NCI-H2029 treated with DMSO at 0.1 percent for 48 hours (cell line): ENCODE measurements at places on chromosomes 4 and X.
A peak's percentile ranks its signal among the peaks of the same experiment; 100 is the strongest.

DNA sequence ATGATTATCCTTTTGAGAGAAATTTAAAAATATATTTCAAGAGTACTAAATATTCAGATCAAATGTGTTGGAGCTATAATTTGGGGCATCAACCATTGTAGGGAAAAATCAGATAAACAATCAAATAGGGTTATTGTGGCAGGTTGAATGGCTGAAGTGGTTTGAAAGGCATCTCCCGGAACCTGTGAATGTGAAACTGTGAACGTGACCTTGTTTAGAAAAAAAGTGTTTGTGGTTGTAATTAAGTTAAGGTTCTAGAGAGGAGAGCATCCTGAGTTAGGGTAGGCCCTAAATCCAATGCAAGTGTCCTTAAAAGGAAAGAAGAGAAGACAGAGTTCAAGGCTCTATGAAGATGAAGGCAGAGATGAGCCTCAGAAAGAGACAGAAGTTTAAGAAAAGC is 37.4 kb downstream of the ADGRA3 start:
- DNase-seq, result no peak

DNA sequence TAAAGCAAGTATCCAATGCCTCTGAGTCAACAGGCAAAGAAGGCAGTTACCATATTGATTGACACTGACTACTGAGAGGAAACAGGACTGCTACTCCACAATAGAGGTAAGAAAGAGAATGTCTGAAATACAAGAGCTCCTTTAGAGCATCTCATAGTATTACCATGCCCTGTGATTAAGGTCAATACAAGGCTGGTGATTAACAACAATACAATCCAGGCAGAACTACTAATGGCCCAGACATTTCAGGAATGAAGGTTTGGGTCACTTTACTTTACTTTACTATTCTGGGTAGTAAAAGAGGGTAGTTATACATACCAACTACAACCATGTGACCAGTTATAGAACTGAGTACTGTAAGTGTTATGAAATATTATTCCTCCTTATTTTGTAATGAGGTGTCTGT is 44.5 kb downstream of the BRWD3 start:
- DNase-seq, result no peak

DNA sequence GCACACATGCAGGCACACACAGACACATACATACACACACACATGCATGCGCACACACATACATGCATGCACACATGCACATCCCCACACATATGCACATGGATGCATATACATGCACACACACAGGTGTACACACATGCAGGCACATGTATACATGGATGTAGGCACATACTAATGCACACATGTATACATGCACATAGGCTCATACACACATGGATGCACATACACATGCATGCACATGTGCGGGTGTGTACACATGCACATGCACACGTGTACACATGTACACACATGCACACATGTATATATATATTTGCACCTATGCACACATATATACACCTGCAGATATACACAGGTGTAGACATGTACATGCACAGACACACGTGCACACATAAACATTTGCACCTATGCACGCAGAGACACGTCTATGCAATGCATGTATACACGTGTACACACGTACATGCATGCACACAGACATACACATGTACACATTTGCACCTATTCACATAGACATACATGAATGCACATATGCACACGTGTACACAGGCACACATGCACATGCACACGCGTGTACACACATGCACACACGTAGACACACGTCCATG is 4.0 kb downstream of the PLCXD1 start:
- DNase-seq, result no peak

- DNase-seq, result no peak
These were observed 154.6 kb downstream of the EPHA5 start for GRCh38 chr4:65515646-65516045.

DNA sequence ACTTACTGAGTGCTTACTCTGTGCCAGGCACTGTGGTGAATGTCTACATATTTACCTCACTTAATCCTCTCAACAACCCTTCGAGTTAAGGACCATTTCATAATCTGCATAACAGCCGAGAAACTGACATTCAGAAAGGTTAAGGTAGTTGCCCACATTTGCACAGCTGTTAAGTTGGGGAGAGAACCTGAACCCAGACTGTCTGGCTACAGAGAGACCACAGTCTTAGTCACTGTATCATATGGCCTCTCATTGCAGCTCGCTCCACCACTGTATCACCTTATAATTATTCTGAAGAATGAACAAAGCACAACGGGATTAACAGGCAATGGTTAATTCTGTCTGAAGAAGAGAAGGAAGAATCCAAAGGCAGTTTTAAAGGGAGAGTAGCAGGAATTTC is 98.5 kb downstream of the ADGRA3 start:
- no peak for DNase-seq

DNA sequence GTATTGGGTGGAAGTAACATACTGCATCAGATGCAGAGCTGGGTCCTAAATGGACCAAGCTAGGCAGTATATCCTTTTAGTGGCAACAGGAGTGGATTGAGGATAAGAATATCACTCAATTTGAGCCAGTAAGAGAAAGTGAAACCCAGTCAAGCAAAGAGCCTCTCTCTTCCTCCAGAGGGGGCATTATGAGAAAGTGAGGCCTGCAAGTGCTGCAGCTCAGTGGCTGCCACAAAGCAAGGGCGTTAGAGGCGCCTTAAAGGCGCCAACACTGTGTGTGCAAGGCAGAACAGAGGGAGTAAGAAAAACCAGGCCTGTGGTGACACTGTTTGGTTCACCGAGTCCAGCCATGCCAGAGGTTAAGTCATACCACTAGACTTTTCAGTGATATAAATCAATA is 17.5 kb downstream of the STX18 start:
- DNase-seq, result no peak

DNA sequence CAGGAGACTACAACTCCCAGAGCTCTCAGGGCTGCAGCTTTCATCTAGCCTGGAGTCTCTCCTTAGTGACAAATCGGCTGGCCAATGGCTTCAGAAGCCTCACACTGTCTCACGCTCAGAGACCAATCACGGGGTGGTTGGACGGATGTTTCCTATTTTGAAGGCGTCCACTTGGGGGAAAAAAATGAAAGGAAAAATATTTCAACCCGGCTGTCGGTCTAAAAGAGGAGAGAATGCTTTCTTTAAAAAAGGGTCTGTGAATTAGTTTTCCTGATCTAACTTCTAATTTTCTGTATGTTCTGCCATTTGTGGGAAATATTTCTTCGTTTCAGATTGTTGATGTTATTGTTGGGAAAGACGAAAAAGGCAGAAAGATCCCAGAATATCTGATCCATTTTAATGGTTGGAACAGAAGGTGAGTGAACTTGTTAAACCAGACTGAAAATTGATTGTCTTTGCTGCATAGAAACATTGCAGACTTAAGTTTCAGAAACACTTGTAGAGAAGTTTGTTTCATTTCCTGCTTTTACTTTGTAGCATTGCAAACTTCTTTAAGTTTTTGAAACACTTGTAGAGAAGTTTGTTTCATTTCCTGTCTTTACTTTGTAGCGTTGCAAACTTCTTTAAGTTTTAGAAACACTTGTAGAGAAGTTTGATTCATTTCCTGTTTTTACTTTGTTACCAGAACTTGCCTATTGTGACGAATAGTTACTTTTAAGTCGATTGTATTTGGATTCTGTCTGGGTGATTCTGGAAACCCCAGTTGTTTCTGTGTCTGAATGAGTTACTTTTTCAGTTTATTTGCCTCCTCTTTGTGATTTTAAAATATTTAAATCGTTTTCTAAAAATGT is 1.6 kb downstream of the MSL3 start:
- DNase-seq, result peak; percentile 22

DNA sequence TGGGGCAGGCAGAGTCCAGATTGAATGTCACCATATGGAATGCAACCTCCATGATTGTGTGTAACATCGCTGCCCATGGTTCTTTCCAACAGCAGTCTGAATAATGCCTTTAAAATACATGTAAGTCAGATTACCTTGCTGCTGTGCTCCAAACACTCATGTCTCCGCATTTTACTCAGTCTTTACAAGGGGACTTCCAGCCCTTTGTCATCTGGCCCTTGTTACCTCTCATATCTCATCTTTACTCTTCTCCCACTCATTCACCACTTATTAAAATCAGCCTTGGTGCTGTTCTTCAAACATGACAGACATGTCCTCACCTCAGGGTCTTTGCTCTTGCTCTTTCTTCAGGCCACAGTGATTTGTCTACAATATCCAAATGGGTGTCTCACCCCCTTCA is 200.4 kb upstream of the GYPA start:
- no peak for DNase-seq

DNA sequence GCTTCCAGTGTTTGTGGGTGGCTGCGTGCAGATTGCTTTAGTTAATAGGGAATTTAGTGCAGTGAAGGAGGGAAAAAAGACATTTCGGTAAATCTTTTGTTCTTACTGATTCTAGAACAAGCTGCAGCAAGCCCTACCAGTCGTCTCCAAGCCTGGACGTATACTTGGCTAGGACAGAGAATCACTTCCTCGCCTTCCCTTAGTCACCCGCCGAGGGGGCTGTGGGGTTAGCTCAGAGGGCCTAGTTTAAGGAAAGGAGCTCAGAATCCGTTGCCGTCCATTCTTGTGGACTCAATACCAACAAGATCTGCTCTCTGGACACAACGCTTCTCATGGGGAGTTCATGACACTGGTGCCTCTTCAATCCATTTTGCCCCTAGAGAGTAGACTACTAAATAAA is 36.3 kb upstream of the FAT1 start:
- no peak for DNase-seq

GRCh38 chrX:54427837-54428424 is 12.3 kb upstream of the TSR2 start:
- DNase-seq, result no peak

DNA sequence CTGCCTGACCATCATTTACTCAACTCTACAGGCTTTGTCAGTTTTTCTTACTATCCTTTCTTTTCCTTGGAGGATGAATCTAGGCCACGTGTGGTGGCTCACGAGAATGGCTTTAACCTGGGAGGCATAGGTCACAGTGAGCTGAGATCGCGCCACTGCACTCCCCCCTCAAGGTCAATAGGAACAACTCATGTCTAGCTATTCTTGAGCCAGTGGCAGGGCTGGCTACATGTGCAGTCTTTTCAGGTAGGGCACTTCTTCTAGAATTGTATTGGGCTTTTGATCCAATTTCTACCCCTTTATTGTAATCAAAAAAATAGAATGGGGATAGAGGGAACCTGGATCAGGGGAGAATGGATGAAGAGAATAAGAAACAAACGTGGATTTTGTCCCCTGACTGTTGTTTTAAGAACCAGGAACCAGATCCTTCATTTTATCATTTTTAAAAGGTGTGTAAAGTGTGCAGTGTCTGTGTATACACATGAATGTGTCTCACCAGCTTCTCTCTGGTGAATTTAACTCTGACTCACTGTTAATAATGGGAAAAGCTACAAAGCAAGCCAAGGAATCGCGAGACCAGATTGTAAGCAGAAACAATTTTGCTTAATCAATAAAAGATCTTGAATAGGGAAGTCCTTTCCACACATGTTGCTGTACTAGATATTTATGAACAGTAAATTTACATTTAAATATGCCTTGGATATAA is 283.9 kb upstream of the GPC4 start:
- no peak for DNase-seq

DNA sequence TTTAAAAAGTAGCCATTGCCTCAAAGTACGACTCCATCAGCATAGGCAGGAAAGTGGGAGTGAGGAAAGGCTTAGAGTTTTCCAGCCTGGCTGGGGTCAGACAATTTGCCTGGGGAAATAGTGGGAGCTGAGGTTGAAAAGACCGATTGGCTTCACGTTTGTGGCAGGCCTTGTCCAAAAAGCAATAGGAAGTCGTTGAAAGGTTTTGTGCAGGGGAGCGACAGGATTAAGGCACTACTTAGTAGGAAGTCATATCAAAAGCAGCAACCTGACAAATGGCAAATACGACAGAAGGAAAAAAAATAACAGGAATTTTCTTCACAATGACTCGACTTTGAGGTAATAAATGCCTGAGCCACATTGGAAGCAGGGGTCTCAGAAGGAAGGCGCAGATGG is 691 bp upstream of the EREG start:
- no peak for DNase-seq

DNA sequence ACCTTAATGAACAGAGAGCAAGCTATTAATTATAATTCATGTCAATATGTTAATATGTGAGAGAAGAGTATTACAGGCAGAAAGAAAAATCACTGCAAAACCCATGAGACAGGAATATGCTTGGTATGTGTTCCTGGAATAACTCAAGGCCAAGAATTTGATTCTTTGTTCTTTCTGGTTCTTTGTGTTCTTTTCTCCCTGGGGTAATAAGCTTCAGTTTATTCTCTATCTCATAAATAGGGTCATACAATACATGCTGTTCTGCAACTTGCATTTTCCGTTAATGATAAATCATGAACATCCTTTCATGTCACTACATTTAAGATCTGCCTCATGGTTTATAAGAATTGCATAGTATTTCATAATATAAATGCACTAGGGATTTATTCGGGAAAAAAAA is 16.8 kb upstream of the THOC2 start:
- DNase-seq, result no peak

DNA sequence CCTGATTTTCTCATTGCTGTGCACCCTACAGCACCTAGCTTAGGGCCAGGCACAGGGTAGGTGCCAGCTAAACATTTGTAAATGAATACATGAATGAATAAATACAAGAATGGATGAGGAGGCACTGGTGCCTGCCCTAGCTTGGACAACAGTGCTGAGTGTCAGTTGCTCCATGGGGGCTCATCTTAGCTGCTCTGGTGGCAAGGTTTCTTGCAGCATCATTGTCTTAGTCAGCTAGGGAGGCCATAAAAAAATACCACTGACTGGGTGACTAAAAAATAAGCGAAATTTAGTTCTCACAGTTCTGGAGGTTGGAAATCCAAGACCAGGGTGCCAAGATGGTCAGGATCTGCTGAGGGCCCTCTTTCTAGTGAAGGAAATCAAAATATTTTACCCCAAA is 31.2 kb downstream of the TMEM31 start:
- DNase-seq, result no peak

DNA sequence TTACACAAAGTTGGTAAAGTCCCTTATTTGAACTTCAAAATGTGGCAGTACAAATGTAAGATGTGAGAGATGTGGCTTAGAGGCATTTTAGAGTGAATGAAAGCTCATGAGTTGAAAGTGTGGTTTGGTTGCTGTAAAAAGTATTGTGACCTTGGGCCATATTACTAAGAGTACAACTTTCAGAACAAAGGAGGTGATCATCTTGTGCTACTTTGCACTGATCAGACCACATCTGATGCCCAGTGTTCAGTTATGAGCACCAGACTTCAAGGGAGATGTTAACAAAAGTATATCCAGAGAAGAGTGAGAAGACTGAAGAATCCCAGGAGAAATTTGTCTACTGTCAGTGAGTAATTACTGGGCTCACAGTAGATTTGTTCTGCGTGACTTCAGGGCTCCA is 30.2 kb downstream of the NLGN3 start:
- DNase-seq, result no peak

DNA sequence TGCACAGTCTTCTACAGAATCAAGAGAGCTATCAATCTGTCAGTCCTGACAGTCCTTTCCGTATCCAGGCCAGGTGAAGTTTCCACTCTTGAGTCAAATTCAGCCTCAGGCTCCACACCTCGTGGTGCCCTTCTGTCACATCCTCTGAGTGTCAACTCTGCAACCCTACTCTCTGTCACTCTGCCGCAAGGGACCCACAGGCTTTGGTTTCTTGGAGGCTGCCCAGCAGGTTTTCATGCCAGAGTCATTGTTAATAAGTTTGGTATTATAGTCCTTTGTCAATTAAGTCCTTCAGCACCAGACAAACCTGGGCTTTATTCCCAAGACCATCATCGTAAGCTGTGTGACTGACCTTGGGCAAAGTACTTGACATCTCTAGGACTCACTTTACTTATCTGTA is 83.4 kb upstream of the KLHL13 start:
- no peak for DNase-seq

- no peak for DNase-seq
These were observed 102.0 kb downstream of the KLHL8 start for GRCh38 chr4:87118421-87118820.

- no peak for DNase-seq
These were observed 11.9 kb upstream of the HMGB2 start for GRCh38 chr4:173346074-173346473.
